Activated naive CD8-positive, alpha-beta T cell treated with anti-CD3 and anti-CD28 coated beads, Interleukin-2, amount 50 U/mL, for 16 hours (primary cell): ENCODE measurements at places on chromosomes 11 and 22.

- DNase-seq = no peak
Measured at GRCh38 chr22:38026130-38027111, 30.8 kb upstream of the PICK1 start.

DNA sequence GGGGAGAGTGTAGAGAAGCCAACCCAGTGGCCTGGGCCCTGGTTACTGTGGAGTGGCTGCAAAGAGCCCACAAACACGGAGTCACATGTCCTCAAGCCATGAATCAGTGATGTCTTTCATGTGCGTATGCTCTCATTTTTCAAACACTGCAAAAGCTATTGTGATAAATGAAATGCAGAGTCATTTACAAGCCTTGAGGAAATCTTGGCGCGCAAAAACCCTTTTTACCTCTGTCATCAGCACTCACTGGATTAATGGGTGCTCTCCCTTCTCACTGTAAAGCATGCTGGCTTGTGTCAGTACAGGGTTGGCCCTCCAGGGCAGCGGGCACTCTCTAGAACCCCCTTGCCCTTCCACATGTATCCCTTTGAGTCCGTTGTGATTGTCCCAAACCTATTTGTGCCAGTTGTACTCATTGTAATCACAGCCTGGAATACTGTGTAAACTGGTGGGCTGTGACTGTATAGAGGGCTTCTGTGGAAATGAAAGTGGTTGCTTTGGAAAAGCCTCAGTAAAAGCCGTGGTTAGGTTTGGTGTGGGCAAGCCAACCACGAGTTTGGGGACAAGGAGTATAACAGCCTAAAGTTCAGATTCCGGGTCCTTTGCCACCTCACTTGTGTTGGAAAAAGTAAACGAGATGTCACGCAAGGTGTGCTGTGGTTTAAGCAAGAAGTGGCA lies 10.4 kb downstream of the GNAZ start:
- DNase-seq = no peak

GRCh38 chr11:75565916-75566762 lies 4.1 kb downstream of the SERPINH1 start:
- DNase-seq = no peak

DNA sequence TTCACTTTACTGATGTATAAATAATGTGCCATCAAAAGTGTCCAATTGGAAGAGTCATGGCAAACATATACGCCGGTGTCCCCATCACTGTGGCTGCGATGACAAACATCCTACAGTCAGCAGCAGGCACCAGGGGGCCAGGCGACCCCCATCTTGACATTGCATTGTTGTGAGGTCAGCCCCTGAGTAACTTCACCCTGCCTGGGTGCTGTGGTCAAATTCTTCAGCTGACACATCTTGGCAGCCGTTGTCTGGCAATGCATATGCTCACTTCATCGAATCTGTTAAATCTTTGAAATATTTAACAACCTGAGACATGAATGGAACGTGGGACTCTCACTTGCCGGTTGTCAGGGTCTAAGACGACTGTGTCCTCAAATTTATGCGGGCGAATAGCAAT lies 430.9 kb downstream of the BRD1 start:
- no peak for DNase-seq

- no peak for DNase-seq
Measured at GRCh38 chr11:17861036-17861755, 126.6 kb downstream of the KCNC1 start.

DNA sequence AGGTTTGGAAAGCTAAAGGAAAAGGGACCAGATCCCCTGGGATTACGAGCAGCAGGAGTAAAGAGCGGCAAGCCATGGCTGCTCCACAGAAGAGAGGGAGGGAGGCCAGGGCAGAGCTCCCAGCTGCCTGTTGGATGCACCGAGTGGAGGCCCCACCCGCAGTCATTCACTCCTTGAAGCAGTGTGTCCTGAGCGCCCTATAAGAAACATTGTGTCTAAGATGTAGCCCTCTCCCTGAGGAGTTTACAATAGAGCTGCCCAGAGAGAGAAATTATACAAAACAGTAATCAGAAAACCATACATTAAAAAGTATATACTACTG lies 54.7 kb upstream of the CSNK2A3 start:
- DNase-seq = no peak

DNA sequence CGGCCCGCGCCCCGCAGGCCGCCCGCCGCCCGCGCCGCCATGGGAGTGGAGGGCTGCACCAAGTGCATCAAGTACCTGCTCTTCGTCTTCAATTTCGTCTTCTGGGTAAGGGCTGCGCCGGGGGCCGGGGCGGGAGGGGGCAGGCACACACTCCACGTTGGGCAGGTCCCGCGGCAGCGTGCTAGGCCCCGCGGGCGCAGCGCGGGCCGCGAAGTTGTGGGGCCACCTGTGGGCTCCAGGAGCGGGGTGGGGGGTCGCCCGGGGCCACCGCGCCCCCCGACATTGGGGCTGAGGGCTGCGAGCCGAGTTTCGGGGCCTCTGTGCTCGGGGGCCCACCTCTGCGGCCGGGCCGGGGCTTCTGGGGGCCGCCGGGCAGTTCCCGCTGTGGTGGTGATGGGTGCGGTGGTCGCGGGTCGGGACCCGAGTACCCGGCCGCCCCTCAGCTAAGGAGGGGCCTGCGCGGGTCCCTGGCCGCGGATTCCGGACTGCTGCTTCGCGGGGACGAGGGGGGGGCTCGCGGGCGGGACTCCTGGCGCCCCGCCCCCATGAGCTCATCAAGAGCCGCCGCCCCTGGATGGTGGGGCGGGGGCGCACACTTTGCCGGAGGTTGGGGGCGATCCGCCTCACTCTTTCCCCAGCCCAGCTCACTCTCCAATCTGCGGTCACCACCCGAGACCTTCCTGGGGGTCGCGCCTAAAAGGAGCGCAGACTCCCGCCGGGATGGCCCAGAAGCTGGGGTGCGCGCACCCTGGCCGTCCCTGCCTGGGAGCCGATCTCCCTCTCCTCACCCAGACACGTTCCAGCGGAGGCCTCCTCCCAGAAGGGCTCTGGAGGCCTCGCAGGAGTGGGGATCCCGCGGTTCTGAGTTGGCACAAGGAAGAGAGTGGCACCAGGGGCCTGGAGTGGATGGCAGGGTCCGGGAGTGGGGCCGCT lies 667 bp downstream of the CD81 start:
- DNase-seq = peak; percentile 32

- DNase-seq = no peak
Measured at GRCh38 chr11:95108671-95109551, 19.3 kb downstream of the ENDOD1 start.

DNA sequence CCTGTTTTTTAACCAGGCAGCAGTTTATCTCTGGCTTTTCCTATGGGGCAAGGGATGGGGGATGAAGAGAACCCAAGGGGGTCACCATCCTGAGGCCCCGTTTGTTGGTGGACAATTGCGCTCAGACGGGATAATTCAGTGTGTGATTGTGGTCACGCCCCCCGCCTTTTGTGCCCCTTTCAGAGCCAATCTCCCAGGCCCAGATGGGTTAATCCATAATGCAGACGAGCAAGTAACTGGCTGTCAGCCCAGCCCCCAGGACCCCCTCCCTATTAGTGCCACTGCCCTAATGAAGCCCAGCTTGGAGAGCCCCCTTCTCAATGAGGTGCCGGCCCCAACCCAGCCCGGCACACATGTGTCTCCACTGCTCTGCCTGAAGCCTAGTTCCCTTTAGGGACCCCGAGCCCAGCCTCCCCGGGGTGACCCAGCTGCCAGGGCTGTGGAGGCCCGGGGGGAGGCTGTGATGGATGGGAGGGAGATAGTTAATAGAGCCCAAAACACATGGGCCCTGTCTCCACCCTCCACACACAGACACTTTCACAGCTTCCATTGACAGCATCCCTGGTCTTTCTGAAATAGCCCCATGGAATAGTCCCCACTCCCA lies 19.1 kb upstream of the ROBO3 start:
- no peak for DNase-seq

GRCh38 chr22:28466399-28466798 lies 213.2 kb downstream of the TTC28 start:
- DNase-seq = no peak

DNA sequence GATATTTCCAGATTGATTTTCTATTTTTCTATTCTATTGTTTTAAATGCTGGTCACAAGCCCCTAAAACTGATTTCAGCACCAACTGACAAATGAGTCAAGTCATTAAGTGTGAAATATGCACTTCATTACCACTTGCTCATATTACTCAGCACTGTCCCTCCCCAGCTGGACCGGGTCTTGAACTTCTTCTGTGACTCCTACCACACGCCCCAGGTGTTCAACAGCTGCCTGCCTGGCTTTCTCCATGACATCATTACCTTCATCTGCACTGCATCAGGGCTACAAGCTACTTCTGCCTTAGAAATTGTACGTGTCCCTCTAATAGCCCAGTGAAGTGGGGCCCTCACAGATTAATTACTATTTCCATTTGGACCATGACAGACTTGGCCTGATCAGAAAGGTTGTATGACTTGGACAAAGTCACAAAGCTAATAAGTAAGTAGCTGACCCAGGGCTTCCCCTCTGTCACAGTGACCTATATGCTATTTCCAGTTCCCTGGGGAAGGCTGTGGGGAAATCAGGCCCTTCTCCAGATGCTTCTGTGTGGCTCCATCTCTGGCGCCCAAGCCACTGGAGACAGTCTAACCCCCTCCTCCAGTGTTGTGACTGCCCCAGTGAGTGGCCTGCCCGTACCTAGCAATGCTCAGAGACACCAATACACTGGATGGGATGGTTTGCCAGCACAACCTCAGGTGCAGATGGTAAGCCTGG lies 18.1 kb downstream of the TBC1D10A start:
- no peak for DNase-seq

GRCh38 chr11:32701616-32702015 lies 92.8 kb downstream of the CCDC73 start:
- DNase-seq = no peak

DNA sequence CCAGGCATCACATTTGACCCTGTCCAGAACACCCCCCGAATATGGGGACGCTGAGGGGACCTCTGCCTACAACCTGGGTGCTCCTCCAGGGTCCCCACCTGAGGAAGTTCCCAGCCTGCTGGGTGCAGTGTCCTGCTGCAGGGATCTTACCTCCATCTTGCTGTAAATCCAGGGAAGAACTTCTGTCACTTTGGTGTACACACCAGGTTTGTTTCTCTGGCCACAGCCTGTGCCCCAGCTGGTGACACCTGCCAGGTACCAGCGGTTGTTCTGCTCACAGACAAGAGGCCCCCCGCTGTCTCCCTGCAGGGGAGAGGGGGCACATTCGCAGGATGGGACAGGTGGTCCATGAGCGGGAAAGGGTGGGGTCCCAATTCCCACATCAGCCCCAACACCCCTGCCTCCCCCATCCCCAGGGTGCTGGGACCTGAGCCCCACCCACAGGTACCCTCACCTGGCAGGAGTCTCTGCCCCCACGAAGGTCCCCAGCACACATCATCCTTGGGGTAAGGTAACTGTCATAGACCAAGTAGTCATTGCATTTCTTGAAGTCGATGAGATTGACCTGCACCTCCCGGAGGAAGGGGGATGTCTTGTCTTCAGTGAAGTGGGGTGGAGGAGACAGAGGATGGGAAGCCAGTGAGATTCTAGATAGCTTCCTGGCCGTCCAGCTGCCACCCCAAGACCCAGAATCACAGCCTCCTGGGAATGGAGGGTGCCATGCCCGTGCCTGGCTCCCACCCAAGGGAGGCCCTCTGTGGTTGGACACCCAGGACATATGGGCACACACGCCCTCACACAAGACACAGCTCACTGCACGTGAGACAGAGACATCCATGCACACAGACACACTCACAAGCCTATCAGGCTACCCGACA lies 25.5 kb downstream of the TMPRSS13 start:
- DNase-seq = no peak

GRCh38 chr11:123308077-123308476 lies 113.0 kb upstream of the CLMP start:
- DNase-seq = no peak

GRCh38 chr11:14855890-14856289 lies 36.1 kb downstream of the CYP2R1 start:
- DNase-seq = no peak

GRCh38 chr11:70460964-70461363 lies 62.6 kb downstream of the CTTN start:
- no peak for DNase-seq

DNA sequence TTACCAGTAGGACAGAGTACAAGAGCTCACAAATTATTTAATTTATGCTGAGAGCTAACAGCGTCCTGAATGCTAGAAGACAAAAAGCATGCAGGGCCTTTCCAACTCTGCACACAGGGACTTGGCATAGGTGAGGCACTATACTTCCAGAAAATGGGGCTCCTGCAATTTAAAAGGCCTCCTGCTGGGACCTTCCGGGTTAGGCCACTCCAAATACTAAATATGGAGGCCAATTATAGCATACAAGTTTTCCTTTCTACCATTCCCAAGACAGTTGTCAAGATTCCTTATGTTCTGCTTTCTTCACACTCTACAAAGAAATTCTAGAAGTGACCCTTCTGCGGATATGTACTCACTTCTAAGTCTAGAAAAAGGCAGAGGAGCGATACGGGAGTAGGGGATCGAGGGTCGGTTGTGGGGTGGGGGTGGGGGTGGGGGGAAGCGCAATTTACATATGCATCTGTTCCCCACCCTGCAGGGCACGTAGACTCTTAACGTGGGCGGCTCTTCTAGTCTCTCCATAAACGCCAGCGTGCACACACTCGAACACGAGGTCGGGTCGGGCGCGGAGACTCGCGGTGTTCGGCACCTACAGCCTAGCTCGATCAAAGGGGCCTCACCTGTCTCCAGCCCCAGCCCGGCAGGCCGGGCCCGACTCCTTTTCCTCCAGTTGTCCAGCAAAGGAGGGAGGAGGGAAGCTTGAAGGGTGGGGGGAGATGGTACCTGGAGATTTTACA lies 728 bp downstream of the DCUN1D5 start:
- no peak for DNase-seq

GRCh38 chr22:23119494-23120414 lies 22.0 kb downstream of the RSPH14 start:
- DNase-seq = peak; percentile 17

GRCh38 chr11:37597776-37598175 lies 999.7 kb upstream of the RAG2 start:
- no peak for DNase-seq

GRCh38 chr11:103164093-103164796 lies 55.0 kb downstream of the DYNC2H1 start:
- no peak for DNase-seq

- DNase-seq = no peak
Measured at GRCh38 chr22:41367680-41368542, 13.8 kb upstream of the TEF start.

DNA sequence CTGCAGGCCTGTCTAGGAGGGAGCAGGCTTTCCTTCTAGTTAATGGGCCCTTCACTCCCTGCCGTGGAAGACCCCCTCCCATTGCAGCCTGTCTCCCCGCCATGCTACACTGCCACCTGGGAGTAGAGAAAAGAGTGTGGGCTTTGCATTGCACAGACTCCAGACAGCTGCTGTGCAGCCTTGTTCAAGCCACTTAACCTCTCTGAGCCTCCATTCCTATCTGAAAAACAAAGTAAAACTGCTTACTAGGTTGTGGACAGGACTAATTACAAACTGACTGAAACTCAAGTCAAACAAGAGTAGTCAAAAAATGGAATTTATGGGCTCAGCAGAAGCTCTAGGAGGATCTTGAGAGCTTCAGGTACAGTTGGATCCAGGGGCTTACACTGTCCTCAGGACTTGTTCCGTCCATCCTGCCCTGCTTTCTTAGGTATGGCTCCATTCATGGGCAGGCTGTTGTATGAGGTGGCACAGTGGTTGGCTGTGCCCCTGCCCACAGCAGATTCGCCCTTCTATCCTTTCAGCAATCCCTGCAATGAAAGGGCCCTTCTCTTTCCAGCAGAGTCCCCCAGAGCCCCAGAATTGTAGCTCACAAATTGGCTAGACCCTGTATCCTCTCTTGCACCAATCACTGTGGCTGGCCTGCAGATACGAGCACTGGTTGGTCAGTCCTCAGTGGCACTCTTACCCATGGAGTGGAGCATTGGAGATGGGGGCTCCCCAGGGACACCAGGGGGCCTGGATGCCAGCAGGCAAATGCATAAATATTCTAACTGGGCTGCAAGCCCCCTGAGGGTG lies 19.6 kb downstream of the PRDM11 start:
- no peak for DNase-seq
